Endothelial cell (in vitro differentiated cells): ENCODE measurements at places on chromosomes 1 and 21.

- no peaks in the 10 kb centered on the region for H3K4me1 ChIP-seq
- no peaks in the 10 kb centered on the region for H3K27me3 ChIP-seq
- H3K36me3 ChIP-seq = no peaks in the 10 kb centered on the region
- no peak overlapping the region for H3K27ac ChIP-seq
- DNase-seq = no peak
Measured at GRCh38 chr1:14478120-14478519, 120.4 kb upstream of the KAZN start.

GRCh38 chr21:38181096-38181495 is 75.7 kb upstream of the KCNJ15 start:
- no peak for DNase-seq
- no peaks in the 10 kb centered on the region for H3K27me3 ChIP-seq

DNA sequence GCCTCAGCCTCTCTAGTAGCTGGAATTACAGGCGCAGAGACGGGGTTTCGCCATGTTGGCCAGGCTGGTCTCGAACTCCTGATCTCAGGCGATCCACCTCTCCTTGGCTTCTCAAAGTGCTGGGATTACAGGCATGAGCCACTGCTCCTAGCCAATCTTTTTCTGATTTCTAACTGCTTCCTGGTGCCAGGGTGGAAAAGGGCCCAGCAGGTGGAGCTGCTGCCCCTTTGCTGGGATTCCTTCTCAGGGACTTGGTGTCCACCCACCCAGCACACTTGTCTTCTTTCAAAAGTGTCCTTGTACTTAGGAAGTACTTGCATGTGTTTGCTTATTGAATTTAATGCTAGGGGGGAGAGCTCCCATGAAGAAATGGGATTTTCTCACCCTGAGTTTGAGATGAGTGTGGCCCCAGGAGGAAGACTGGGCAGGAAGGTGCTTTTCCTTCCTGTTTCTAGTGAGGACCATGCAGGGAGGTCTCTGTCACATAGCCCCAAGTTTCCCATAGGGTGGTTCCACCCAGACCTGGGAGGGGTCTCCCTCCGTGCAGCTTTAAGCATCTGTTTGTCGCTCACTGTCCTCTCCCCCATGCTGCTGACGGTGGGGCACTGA is 14.2 kb downstream of the UTP11 start:
- peaks cover 58% of the 10 kb centered on the region for H3K4me1 ChIP-seq
- peak overlapping the region; percentile 94 for H3K27ac ChIP-seq
- peak; percentile 71 for DNase-seq
- peak overlapping the region; percentile 48 for H3K4me3 ChIP-seq

GRCh38 chr1:30756545-30757351 is 826 bp downstream of the LAPTM5 start:
- DNase-seq = no peak
- peaks cover 49% of the 10 kb centered on the region for H3K4me1 ChIP-seq
- peak overlapping the region; percentile 87 for H3K4me3 ChIP-seq
- H3K36me3 ChIP-seq = peaks cover 6% of the 10 kb centered on the region
- H3K27me3 ChIP-seq = peaks cover 10% of the 10 kb centered on the region

GRCh38 chr1:230016159-230016558 is 50.9 kb upstream of the GALNT2 start:
- H3K4me1 ChIP-seq = peaks cover 10% of the 10 kb centered on the region
- H3K4me3 ChIP-seq = no peak overlapping the region
- H3K36me3 ChIP-seq = no peaks in the 10 kb centered on the region
- no peak for DNase-seq

GRCh38 chr1:221704306-221704705 is 37.6 kb downstream of the DUSP10 start:
- H3K27ac ChIP-seq = no peak overlapping the region
- no peaks in the 10 kb centered on the region for H3K36me3 ChIP-seq
- no peak for DNase-seq
- H3K4me3 ChIP-seq = no peak overlapping the region
- no peaks in the 10 kb centered on the region for H3K4me1 ChIP-seq
- no peaks in the 10 kb centered on the region for H3K27me3 ChIP-seq

DNA sequence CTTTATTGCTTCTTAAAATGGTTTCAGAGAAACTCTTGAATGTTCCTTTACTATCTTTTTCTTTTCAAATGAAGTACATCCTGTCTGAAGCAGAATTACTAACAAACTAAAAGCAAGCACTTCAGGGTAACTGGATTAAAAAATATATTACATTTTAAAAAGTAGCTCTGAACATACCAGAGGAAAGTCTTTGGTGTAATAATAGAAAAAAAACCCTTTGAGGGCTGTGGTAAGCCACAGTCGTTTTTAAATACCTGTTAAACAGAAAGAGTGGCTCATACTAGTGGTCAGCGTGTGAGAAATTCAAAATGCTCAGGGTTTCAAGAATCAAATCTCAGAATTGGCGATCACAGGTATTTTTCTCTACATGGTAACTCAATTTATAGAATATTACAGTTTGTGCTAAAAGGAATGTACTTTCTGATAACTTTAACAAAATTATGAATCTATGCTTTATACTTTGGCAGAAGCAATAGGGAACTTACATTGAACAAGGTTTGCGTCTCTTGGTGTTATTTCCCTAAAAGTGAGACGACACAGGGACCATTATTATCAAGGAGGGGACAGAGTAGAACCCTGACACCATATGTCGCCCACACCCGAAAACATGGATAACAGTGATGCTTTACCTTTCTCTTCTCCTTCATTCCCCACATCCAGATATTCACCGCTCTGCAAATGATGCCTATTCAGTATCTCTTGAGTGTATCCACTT is 97.0 kb upstream of the DPH5 start:
- H3K27me3 ChIP-seq = no peaks in the 10 kb centered on the region
- no peak for DNase-seq
- H3K4me3 ChIP-seq = no peak overlapping the region
- H3K4me1 ChIP-seq = peaks cover 6% of the 10 kb centered on the region

GRCh38 chr1:98884864-98885263 is 119.8 kb downstream of the PLPPR5 start:
- no peaks in the 10 kb centered on the region for H3K36me3 ChIP-seq
- no peak overlapping the region for H3K27ac ChIP-seq
- DNase-seq = no peak

- H3K4me1 ChIP-seq = no peaks in the 10 kb centered on the region
- no peak overlapping the region for H3K27ac ChIP-seq
- no peak for DNase-seq
Measured at GRCh38 chr1:208069908-208070307, 159.0 kb upstream of the CD34 start.

DNA sequence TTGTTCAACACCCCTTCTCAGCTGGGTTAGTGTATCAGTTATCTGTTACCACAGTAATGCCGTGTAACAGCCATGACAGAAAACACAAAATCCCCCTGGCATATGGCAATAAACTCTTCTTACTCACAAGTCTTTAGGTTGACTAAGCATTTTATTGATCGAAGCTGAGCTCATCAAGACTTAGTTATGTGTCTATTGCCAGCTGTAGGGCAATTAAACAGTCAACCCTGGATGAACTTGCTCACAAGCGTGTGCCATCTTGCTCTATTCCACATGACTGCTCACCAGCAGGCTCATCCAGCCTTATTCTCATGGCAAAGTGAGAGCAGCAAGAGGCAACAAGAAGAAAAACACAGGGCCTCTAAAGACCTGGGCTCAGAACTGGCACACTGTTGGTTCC is 333.8 kb upstream of the PTBP2 start:
- no peak for DNase-seq
- H3K4me3 ChIP-seq = no peak overlapping the region
- no peaks in the 10 kb centered on the region for H3K36me3 ChIP-seq

GRCh38 chr1:182935716-182936115 is 17.2 kb downstream of the SHCBP1L start:
- H3K27ac ChIP-seq = no peak overlapping the region
- H3K27me3 ChIP-seq = no peaks in the 10 kb centered on the region
- no peak overlapping the region for H3K4me3 ChIP-seq
- H3K4me1 ChIP-seq = no peaks in the 10 kb centered on the region
- no peaks in the 10 kb centered on the region for H3K36me3 ChIP-seq

DNA sequence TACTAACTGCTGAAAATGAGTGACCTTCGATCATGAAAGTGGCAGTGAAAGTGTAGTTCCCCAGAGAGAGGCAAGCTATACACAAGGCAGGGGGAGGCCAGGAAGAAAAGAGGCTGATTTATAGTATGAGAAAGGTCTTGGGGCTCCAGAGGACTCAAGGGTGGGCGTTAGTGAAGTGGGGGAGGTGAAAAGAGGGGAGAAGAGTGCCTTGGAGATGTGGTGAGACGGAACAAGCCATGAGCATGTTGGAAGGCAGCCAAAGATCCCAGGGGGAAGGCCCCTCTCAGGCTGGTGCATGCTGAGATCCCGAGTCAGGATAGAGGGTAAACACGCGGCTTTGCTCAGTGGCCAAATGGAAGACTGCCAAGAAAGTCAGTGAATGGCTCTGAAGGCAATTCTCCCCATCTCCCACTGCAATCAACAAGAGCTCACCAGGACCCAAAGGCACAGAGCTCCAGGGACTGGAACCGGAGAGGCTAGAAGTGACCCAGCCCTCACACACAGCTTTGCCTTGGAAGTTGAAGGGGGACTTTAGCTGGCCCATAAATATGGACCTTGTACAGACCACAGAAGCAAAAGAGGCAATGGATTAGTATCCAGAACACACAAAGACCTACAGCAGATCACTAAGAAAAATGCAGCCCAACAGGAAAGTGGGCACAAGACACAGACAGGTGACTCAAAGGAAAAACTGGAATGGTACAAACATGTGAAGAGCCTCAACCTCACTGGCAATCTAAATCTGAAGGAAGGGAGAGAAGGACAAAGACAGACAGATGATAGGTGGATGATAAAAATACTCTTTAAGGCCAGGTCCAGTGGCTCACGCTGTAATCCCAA is 49.6 kb downstream of the HSF2BP start:
- no peaks in the 10 kb centered on the region for H3K4me1 ChIP-seq

- H3K36me3 ChIP-seq = peaks cover 15% of the 10 kb centered on the region
- H3K27ac ChIP-seq = no peak overlapping the region
- H3K27me3 ChIP-seq = peaks cover 5% of the 10 kb centered on the region
- peaks cover 16% of the 10 kb centered on the region for H3K4me1 ChIP-seq
- DNase-seq = no peak
Measured at GRCh38 chr1:2519029-2519685, 7.2 kb downstream of the PANK4 start.

DNA sequence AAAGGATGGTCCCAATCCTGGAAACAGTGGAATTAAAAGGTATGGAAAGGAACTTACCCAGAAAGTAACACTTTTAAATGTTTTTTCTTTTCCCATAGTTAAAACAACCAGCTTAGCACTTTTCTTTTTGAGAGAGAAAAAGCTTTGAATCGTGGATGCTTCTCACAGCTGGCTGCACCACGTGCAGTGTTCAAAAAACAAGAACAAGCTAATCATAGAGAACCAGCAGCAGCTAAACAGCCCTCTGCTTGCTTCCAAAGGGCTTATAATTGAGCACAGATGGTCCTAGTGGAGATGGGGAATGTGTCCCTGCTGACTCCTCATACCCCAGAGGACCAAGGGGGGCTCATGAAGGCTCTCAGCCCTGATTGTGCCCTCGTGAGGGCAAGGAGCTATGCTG is 26.4 kb downstream of the UTP25 start:
- peaks cover 4% of the 10 kb centered on the region for H3K36me3 ChIP-seq
- no peak for DNase-seq
- H3K4me3 ChIP-seq = no peak overlapping the region

DNA sequence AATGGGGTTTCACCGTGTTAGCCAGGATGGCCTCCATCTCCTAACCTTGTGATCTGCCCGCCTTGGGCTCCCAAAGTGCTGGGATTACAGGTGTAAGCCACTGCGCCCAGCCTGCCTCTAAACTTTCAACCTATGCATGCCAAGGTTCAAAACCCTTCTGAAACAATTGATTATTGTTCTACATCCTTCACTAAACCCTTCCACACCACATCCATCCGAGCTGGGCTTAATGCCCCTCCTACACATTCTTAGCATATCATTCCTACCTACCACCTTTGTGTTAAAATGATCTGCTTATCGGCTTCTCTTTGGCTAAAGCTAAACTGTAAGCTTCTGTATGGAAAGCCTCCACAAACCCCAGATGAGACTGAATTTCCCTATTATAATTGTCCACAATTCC is 40.8 kb upstream of the DOCK7 start:
- DNase-seq = no peak
- no peak overlapping the region for H3K4me3 ChIP-seq
- no peak overlapping the region for H3K27ac ChIP-seq
- no peaks in the 10 kb centered on the region for H3K36me3 ChIP-seq
- peaks cover 15% of the 10 kb centered on the region for H3K4me1 ChIP-seq

DNA sequence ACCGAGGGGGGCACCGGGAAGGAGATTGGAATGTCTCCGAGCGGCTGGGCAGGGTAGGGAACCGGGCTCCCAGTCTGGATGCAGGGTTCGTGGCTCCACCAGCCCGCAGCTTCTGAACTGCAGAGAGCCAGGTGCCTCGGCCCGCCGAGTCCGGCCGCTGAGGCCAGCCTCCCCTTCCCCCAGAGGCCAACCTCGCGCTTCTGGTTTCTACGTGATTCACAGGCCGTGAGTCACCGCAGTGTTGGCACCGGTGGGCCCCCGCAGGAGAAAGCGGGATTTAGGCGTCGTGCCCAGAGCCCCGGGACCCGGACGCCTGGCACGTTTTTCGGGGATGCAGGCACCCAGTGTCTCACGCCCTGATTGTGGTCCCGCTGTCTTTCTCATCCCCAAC is 458 bp downstream of the CRABP2 start:
- peaks cover 4% of the 10 kb centered on the region for H3K36me3 ChIP-seq
- H3K4me1 ChIP-seq = peaks cover 17% of the 10 kb centered on the region
- H3K27ac ChIP-seq = no peak overlapping the region
- peaks cover 17% of the 10 kb centered on the region for H3K27me3 ChIP-seq

DNA sequence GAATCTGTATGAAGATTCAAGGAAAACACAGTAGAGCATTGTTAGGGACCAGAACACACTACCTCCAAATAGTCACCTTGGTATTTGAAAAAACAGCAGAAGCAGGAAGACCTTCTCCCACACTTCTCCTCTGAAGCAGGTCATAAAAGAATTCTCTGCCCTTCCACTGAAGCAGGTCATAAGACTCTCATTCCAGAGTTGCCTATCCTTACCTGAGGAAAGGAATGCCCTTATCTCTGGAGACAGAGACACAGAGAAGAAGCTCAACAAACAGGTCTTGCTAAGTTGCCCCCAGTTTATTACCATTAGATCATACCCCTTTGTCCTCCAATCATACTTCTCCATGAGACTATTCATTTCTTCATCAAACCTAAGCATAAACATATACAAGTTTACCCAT is 225.8 kb upstream of the TNR start:
- H3K36me3 ChIP-seq = peaks cover 12% of the 10 kb centered on the region
- peaks cover 2% of the 10 kb centered on the region for H3K27me3 ChIP-seq
- no peaks in the 10 kb centered on the region for H3K4me1 ChIP-seq
- no peak overlapping the region for H3K4me3 ChIP-seq
- no peak for DNase-seq

- H3K27ac ChIP-seq = no peak overlapping the region
- H3K36me3 ChIP-seq = no peaks in the 10 kb centered on the region
- no peak overlapping the region for H3K4me3 ChIP-seq
- H3K27me3 ChIP-seq = no peaks in the 10 kb centered on the region
Measured at GRCh38 chr21:17978895-17979294, 159.7 kb upstream of the C21orf91 start.
